ENCODE measurements at places on chromosomes 6 and 20. TPM values are rescaled to one million over a fixed set of nuclear protein-coding genes. Genes with fewer than 3 reads are reported as not detected.
A peak's percentile ranks its signal among the peaks of the same experiment; 100 is the strongest.

GRCh38 chr6:42017021-42017643, 33.2 kb upstream of the TAF8 start:
- peaks cover 21% of the 10 kb centered on the region for H3K4me1 ChIP-seq
- H3K27ac ChIP-seq: peak overlapping the region; percentile 81
- H3K4me3 ChIP-seq: no peak overlapping the region
- H3K36me3 ChIP-seq: peaks cover 3% of the 10 kb centered on the region
- H3K27me3 ChIP-seq: no peaks in the 10 kb centered on the region

GRCh38 chr6:143677891-143678791, at the start of gene PHACTR2:
Gene PHACTR2 (plus strand): TSS chr6:143677965. CDS start chr6:143678164, 199 bp downstream.
- H3K4me3 ChIP-seq: peak within 1 kb of the TSS; percentile 84
- H3K27ac ChIP-seq: peak within 1 kb of the TSS; percentile 86
- H3K4me1 ChIP-seq: peaks cover 77% of the 10 kb centered on the region
- H3K27me3 ChIP-seq: no peaks in the 10 kb centered on the region

DNA sequence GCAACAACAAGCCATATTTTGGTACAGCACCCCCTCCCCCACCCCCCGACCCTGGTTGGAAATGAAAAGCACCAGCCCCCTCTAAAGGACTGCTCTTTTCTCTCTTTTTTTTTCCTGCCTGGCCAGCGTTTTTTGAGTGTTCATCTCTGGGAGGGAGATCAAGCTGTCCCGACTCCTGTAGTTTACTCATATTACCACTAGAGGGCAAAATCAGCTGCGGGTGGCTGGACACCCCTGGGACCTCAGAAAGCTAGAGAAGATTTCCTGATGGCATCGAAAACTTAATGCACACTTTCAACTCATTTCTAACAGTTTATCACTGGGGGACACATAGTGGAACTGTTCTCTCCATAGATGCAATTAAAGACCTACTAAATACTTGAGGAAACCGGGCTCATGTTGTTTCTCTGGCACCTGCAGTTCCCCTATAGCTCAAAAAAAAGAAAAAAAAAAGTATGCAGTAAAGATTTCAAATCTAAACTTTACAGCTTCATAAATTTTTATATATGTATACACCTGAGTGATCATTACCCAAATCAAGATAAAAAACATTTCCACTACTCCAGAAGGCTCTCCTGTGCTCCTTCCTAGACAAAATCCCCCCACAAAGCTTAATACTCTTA, 24.4 kb downstream of the CNBD2 start:
- H3K36me3 ChIP-seq: no peaks in the 10 kb centered on the region
- no peak for DNase-seq
- H3K27ac ChIP-seq: no peak overlapping the region
- H3K4me3 ChIP-seq: peak overlapping the region; percentile 29

DNA sequence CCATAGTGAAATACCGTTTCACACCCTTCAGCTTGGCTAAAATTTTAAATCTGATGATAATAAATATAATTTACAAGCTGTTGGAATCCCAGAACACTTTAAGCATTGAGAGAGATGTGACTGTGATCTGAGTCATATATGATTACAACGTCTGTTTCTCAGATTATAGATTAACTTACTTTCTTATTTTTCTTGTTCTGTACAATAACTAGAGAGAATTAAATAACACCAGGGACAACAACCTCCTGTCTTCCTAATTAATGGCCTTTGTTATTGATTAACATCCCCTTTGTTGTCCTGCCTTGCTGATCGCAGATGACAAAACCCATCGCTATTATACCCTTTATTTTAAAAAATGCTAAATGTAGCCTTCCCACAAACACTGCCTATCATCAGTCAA, 87.8 kb upstream of the EZR start:
- H3K27ac ChIP-seq: no peak overlapping the region
- H3K4me1 ChIP-seq: no peaks in the 10 kb centered on the region

- H3K27ac ChIP-seq: peak overlapping the region; percentile 68
- no peak overlapping the region for H3K4me3 ChIP-seq
- H3K27me3 ChIP-seq: no peaks in the 10 kb centered on the region
- H3K4me1 ChIP-seq: peaks cover 58% of the 10 kb centered on the region
- DNase-seq: no peak
Measured at GRCh38 chr20:44646023-44646640, 5.4 kb downstream of the ADA start.

DNA sequence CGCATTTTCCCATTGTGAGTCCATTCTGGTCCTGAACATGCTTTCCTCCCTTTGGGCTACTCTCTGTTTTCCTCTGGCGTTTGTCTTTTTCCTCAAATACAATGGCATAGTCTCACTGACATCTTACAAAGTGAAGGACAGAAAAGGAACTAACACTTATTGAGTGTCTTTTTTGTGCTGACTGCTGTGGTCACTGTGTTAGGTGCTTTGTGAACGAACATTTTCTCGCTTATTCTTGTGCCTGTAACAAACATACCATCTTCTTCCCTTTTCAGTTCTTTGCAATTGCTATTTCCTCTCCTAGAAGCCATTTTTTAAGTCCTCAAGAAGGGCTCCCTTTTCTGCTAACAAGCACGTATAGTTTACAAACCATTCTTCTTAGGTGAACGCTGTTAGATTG, 15.4 kb downstream of the FIG4 start:
- H3K4me1 ChIP-seq: peaks cover 3% of the 10 kb centered on the region
- H3K36me3 ChIP-seq: peaks cover 7% of the 10 kb centered on the region
- no peak overlapping the region for H3K4me3 ChIP-seq
- no peak overlapping the region for H3K27ac ChIP-seq

DNA sequence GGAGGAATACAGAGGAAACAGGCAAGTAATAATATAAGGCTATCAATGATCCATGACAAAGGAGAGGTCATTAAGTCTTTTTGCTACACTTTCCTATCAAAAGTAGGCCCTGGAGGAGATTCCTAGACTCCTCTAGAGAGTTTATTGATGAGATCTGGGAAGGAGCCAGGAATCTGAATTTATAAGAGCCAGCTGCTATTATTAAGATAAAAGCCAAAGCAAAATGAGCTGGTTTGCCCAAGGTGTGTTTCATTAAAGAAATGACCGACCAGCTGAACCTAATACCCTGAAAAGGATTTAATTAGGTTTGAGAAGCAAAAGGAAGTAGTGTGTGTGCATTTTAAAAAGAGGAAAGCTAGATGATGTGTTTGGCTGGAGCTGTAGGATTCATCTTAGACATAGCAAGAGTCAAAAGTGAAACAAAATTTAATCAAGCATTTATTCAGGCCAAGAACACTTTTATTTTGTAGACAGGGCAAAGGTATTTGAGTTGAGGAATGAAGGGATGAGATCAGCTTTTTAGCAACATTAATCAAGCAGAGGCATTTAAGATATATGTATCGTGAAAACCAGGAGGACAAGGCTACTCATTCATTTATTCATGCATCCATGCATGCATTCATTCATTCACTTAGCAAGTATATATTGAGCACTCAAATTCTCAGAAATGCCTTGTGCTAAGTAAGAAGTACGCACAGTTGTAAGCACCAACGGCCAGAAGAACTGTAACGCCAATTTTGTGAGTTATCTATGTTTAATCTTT, 43.5 kb upstream of the SCAF8 start:
- DNase-seq: no peak
- H3K27ac ChIP-seq: no peak overlapping the region
- H3K27me3 ChIP-seq: no peaks in the 10 kb centered on the region
- H3K36me3 ChIP-seq: no peaks in the 10 kb centered on the region

GRCh38 chr20:8326191-8326590, 194.1 kb downstream of the PLCB1 start:
- peaks cover 10% of the 10 kb centered on the region for H3K4me1 ChIP-seq
- H3K27ac ChIP-seq: no peak overlapping the region
- H3K27me3 ChIP-seq: no peaks in the 10 kb centered on the region
- no peak for DNase-seq
- no peaks in the 10 kb centered on the region for H3K36me3 ChIP-seq
- no peak overlapping the region for H3K4me3 ChIP-seq

DNA sequence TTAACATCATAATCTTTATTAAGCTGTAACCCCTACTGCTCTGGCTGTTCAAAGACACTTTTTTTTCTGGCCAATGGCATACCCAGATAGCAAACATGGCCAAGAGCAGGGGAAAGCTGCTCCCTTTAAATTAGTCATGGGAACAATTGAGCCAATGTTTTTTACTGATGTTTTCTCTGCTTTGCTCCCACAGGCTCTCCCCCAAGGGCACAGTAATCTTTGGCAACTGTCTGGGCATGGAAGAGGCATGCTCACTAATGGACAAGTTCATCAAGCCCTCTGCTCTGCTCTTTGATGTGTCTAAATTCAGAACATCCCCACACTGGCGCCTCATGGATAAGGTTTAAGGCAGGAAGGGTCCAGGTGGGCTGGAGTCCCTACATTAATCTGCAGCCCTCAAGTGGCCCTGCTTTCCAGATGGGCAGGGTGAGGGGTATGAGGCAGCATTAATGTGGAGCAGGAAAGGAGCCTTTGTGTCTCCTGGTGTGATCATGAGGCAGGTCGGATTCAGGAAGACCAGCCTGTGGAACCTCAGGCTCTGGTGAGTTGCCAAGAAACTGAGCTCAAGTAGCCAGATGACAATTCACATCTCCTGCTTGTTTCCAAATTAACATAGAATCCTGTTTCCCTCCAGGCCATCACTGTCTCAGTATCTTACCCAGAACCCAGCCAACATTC, 227.0 kb upstream of the CST7 start:
- H3K4me3 ChIP-seq: no peak overlapping the region
- no peak overlapping the region for H3K27ac ChIP-seq
- peaks cover 14% of the 10 kb centered on the region for H3K4me1 ChIP-seq
- peaks cover 36% of the 10 kb centered on the region for H3K27me3 ChIP-seq

DNA sequence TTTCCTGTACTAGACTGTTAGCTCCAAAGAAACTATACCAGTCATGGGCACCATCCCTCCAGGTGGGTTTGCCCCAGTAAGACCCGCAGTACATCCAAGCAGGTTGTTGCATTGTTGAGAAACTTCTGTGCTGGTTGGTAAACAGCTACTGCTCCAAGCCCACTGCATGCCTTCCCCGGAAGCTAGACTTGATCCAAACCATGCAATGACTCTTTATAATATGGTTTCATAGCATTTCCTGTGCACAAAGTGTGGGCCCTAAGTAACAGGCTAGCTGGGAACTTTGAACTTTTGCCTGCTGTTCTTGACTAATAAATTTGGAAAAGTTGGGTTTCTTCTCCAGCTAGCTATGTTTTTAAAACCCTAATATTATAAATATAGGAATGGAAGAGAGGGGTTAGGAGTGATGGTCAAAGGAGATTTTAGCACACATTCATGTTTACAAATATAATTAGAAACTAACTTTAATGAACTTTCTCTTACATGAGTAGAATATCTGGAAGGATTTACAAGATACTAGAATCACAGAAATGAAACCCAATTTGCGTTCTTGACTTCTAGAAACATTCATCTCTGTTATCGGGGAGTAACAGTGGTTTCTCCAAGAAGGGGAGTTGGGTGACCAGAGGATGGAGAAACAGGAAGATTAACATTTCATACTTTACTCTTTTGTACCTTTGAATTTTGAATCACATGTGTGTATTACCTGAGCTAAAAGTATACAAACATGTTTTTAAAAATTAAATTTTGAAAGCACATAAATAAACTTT, 51.7 kb downstream of the GFOD1 start:
- H3K4me3 ChIP-seq: no peak overlapping the region
- no peak for DNase-seq
- no peaks in the 10 kb centered on the region for H3K36me3 ChIP-seq
- no peak overlapping the region for H3K27ac ChIP-seq

- no peaks in the 10 kb centered on the region for H3K36me3 ChIP-seq
- H3K27ac ChIP-seq: no peak overlapping the region
Measured at GRCh38 chr20:53793783-53794383, 200.2 kb upstream of the ZNF217 start.

- peaks cover 43% of the 10 kb centered on the region for H3K4me1 ChIP-seq
- no peak overlapping the region for H3K4me3 ChIP-seq
- DNase-seq: no peak
- peak overlapping the region; percentile 59 for H3K27ac ChIP-seq
- no peaks in the 10 kb centered on the region for H3K36me3 ChIP-seq
- no peaks in the 10 kb centered on the region for H3K27me3 ChIP-seq
Measured at GRCh38 chr6:43698584-43699349, 11.2 kb upstream of the MRPS18A start.

DNA sequence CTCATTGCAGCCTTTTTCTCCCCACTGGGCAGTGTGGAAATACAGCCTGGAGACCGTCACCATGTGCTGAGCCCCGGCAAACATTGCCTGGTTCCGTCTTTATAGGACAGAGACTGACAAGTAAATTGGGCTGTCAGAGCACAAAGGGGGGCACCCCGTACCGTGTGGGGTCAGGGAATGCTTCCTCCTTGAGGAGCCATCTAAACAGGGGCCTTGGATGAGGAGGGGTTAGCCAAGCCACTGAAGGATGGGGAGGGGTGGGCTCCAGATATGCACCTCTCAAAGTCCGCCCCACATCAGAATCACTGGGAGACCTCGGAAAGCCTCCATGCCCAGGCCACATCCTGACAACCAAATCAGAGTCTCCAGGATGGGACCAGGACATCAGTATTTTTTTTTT, 73.9 kb downstream of the NFATC2 start:
- H3K36me3 ChIP-seq: peaks cover 2% of the 10 kb centered on the region
- peaks cover under 1% of the 10 kb centered on the region for H3K4me1 ChIP-seq
- no peak overlapping the region for H3K4me3 ChIP-seq
- no peak overlapping the region for H3K27ac ChIP-seq

DNA sequence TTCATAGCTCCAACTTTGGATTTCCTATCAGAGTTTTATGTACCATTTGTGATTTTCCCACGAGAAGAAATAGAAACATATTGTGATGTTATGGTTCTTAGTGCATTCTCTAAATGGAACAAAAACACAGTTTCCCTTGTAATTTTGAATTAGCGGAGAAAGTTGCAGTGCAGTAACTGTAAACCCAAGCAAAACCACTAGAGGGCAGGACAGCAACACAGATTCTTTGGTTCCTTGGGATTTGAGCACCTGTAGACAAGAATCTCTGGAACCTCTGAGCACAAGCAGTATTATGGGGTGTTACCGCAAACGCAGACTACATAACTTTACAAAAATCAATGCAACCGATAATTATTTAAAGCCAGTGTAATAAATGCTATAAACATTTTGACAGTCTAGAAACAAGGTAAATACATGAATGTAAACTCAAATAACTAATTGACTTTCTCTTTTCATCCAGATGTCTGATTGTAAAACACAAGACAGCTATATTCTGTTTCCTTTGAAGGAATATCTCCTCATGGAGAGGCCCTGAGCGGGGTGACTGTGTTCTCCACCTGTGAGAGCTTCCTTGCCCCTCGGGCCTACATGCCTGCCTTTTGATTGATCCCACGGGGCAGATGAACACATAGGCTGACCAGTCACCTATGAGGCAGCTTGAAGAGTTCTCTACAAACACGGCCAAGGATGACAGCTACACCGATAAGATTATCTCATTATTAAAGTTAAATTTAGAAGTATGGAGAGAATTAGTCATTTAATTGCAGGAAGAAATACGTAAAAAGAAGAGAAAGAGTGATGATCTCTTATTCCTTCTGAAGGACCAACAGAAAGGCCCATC, 67.5 kb upstream of the COL21A1 start:
- H3K4me1 ChIP-seq: no peaks in the 10 kb centered on the region
- peaks cover 15% of the 10 kb centered on the region for H3K27me3 ChIP-seq
- no peak overlapping the region for H3K4me3 ChIP-seq
- H3K27ac ChIP-seq: no peak overlapping the region
- no peak for DNase-seq

The PPIL6 gene
- total RNA-seq: 2.5 TPM

The ATAT1 gene
- total RNA-seq: 11.4 TPM

The NR2E1 gene
- total RNA-seq: not detected

The PTCRA gene
- total RNA-seq: not detected

The SEMG1 gene
- total RNA-seq: not detected

The DNAH8 gene
- total RNA-seq: 0.05 TPM

The DUSP15 gene
- total RNA-seq: 11.5 TPM

The KIF6 gene
- 0.62 TPM for total RNA-seq

The PHACTR3 gene
- total RNA-seq: not detected

The CGAS gene
- 1.0 TPM for total RNA-seq

The C20orf202 gene
- total RNA-seq: not detected

The TRIM38 gene
- total RNA-seq: 7.4 TPM
